ENCODE measurements at places on chromosomes 2 and 18.
A peak's percentile ranks its signal among the peaks of the same experiment; 100 is the strongest.

DNA sequence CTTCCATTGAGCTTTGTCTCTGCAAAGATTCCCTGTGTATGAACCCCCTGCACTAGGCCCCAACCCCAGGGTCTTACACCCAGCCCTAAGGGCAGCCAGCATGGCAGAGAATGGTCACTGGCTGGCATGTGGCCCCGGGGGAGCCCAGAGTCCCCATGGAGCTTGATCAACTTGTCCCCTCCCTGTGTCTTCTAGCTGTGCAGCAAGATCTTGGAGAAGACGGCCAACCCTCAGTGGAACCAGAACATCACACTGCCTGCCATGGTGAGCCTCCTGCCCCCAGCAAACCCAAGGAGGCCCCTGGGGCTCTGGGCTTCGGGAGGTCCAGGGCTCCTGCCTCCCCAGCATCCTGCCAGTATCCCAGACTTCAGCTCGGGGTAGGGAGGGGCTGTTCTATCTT, 81.5 kb downstream of the DYSF start:
- DNase-seq: no peak

DNA sequence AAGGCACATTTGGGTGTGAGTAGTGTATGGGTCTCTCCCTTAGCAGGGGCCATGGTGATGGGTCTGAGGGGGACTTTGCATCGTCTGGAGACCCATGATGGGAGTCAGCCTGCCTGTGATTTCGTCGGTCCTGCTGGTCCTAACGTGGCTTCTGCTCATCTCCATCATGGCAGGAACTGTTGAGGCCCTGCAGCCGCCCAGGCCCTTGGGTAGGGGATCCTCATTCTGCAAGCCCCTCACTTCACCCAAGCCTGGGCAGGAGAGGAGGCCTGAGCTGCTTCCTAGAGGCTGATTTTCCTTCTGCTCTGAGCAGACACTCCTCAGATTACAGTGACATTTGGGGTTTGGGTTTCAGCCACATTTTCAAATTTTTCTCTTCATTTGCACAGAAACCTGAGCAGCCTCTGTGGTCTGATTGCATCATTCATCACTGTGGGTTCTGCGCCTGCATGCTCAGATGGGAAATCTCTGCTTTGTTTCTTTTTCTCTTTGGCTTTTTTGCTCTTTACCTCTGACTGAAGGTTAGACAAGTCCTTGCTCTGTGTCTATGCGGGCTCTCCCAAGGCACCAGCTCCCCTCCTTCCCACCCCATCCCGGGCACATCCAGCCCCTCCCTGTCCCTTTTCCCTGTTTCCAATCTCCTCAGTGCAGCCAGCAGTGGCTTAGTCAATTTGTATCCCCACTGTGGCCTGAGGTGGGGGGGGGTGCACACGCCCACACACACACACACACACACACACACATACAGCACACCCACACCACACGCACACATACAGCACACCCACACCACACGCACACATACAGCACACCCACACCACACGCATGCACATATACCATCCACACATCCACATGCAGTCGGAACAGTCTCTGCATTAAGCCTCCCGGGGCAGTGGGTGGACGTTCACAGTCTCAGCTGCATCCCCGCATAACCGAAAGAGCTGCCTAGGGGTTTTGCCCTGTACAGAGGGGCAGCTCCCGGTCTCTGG, 305.4 kb upstream of the HS6ST1 start:
- DNase-seq: no peak

DNA sequence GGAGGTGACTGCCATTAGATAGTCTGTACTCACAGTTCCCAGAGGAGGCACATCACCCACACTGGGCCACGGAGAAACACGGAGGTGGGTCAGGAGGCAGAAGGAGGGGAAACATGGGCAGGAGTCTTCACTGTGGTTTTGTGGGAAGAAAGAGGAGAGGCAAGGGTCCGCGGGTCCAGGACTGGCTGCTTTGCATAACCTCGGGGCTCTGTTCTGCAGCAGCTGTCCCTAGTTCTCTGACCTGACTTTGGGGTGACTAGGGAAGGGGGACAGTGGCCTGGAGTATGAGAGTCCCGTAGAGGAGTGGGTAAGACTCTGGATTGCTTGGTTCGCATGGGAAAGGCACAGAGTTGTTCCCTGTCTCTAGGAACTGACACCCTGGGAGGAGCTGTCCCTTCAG, 238.3 kb upstream of the RAB6C start:
- DNase-seq: no peak

- DNase-seq: no peak
Observed at GRCh38 chr2:215602997-215603396, 167.1 kb upstream of the FN1 start.

DNA sequence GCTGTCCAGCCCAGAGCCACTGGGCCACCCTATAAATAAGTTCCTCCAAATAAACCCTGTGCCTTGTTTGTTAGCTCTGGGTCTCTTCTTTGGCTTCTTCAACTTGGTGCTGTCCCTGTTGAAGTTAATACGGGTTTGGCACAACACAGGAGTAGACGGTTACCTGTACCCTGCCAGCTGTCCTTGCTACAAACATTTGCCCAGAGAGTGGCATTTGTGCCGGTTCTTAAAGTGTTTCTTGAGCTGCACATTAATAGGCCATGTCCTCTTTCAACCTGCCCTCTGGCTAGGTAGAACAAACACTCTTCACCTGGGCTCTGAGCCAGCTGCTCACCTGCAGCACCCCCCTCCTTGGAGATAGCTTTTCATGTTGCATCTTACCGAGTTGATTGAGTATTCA, 139.2 kb downstream of the NEDD4L start:
- DNase-seq: peak; percentile 15

GRCh38 chr18:58337686-58338085, 291.2 kb downstream of the ALPK2 start:
- no peak for DNase-seq

DNA sequence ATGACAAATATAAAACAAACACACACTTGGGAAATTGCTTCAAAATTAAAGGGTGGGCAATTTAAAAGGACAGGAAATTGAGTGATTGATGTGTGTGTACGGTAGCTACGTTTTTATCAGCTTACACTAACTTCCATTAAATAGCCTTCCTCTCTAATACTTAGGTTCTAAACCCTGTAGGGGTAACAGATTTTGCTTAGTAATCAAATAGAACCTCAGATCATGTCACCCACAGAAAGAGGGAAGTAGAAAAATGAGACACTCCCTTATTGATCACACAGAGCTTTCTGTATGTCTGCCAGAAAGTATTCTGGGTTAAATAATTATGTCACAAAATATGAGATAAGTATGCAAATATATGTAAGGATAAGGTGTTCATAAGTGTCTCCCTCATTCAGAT, 93.3 kb downstream of the ICA1L start:
- no peak for DNase-seq

GRCh38 chr2:220178991-220179695, 551.7 kb downstream of the SLC4A3 start:
- no peak for DNase-seq

DNA sequence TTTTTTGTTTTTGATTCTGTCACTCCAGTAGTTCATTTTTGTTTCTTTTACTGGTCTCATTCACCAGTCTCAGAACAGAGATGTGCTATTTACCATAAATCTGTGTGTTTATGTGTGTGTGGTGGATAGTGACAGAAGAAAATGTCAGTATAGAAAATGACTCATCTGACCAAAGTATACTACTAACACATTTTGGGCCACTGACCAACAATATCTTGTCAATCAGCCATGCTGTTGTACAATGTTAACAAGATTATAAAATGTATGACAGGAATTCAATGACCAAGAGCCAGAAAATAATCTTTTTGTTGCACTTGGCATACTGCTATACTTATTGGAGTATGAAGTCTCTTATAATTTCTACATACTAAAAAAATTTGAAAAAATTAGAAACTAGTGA, 1081.4 kb upstream of the NRXN1 start:
- DNase-seq: no peak

GRCh38 chr18:75249175-75249518, 38.5 kb downstream of the TSHZ1 start:
- no peak for DNase-seq

DNA sequence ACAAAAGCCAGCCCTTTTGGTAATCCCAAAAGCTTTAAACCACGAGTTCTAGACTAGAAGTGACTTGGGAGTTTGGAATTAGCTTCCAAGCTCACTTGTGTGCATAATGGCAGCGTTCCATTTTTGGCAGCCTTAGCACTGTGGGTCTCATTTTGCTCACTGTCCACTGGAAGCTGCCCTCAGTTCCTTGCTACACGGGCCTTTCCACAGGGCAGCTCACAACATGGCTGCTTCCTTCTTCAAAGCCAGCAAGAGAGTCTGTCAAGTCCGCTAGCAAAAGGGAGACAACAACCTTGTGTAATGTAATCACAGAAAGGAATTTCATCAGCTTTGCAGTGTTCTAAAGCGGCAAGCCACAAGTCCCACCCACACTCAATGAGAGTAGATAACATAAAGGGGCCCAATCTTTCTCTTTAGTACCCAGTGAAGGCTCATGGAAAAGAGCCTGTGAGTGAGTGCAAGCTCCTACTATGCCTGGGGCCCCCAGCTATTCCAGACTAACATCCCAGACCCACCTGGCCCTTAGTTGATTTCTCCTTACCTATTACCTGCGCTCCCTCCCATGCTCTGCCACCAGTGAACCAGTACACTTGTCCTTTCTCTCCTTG, 239.7 kb upstream of the FBXO11 start:
- DNase-seq: no peak

- DNase-seq: no peak
Observed at GRCh38 chr2:119059287-119059686, 99.3 kb downstream of the C1QL2 start.

DNA sequence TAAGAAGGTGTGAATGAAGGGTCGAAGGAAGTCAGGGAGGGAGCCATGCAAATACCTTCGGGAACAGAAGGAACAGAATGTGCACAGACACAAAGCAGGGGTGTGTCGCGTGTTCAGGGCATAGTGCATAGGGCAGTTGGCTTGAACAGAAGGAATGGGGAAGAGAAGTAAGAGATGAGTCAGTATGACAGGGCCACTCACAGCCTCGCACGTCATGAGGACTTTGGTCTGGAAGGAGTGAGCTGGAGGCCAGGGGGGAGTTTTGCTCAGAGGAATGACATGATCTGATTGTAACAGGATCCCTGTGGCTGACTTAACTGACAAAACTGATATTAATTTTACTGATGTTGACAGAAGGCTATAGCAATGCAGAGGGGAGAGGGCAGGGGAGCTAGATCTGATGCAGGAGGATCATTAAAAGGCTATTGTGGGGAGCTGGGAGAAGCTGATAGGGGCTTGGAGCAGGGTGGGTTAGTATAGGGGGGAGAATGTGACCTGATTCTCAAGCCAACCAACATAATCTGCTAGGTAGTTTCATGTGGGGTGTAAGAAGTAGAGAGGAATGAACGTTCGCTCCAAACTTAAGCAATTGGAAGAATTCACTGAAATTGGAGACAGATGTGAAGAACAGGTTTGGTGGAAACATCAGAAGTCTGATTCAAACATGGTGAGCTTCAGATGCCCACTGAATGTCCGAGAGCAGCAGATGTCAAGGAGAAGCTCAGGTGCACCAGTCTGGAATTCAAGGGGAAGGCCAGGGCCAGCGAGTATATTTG, 60.4 kb upstream of the COPS8 start:
- no peak for DNase-seq

DNA sequence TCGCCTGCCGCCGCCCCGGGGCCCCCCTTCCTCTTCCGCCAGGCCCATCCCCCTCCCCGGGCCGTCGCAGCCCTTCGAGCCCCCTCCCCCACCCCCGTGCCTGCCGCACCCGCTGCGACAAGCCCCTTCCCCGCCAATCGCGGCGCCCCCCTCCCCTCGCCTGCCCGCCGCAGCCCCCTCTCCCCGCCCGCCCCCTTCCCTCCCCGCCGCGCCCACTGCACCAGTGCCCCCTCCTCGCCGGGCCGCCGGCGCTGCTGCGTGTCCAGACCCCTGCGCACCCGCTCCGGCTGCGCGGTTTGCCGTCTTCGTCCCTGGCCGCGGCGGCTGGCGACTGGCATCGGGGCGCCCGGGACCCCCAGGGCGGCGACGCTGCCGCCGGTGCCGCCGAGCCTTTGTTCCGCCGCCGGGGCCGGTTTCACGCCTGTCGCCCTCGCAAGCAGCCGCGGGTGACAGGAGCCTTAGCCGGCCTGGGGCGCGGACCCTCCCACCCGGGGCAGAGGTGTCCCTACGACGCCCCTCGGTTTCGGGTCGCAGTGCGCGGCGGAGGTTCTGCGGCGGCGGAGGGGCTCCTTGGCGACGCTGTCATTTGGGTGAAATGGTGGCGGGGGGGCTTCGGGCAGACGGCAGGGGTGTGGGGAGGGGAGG, 18.1 kb downstream of the GPC1 start:
- DNase-seq: no peak
